Activated naive CD8-positive, alpha-beta T cell treated with anti-CD3 and anti-CD28 coated beads, Interleukin-2, amount 10 ng/mL, durations not matched to agents 7 days and 5 days (primary cell): ENCODE measurements at places on chromosomes 11 and 22. TPM values are rescaled to one million over a fixed set of nuclear protein-coding genes. Genes with fewer than 3 reads are reported as not detected.

DNA sequence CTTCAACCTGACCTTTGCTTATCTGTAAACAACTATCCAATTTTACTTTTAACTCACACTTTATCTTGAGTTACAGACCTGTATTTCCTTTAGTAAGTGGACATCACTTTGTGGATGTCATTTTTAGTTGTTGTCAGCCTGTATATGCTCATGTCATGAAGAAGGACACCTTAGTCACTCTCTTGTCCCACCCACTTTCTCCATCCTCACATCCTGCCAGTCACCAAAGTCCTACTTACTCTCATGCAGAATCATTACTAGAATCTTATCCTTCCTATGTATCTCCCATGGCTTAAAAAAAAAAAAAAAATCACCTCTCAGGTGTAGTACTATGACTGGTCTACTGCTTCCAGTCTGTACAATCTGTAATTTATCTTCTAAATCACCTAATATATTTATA lies 43.3 kb downstream of the SESN3 start:
- no peak for DNase-seq
- no peaks in the 10 kb centered on the region for H3K27me3 ChIP-seq
- no peak overlapping the region for H3K4me3 ChIP-seq
- peaks cover 47% of the 10 kb centered on the region for H3K36me3 ChIP-seq
- no peak overlapping the region for H3K27ac ChIP-seq
- peaks cover 6% of the 10 kb centered on the region for H3K4me1 ChIP-seq

GRCh38 chr11:90124371-90124770 lies 10.1 kb upstream of the NAALAD2 start:
- H3K4me1 ChIP-seq = no peaks in the 10 kb centered on the region
- no peak overlapping the region for H3K4me3 ChIP-seq
- DNase-seq = no peak
- peaks cover 2% of the 10 kb centered on the region for H3K27me3 ChIP-seq
- no peak overlapping the region for H3K27ac ChIP-seq

- DNase-seq = no peak
- no peaks in the 10 kb centered on the region for H3K27me3 ChIP-seq
- H3K4me1 ChIP-seq = peaks cover 51% of the 10 kb centered on the region
- H3K4me3 ChIP-seq = peak overlapping the region; percentile 27
- H3K27ac ChIP-seq = peak overlapping the region; percentile 72
Measured at GRCh38 chr11:12156301-12157140, 46.1 kb downstream of the MICAL2 start.

Gene BRMS1
- 47.8 TPM for total RNA-seq

- no peaks in the 10 kb centered on the region for H3K27me3 ChIP-seq
- H3K4me3 ChIP-seq = no peak overlapping the region
- H3K27ac ChIP-seq = no peak overlapping the region
- peaks cover 12% of the 10 kb centered on the region for H3K36me3 ChIP-seq
- DNase-seq = no peak
Measured at GRCh38 chr11:213111-213510, 5.6 kb downstream of the RIC8A start.

DNA sequence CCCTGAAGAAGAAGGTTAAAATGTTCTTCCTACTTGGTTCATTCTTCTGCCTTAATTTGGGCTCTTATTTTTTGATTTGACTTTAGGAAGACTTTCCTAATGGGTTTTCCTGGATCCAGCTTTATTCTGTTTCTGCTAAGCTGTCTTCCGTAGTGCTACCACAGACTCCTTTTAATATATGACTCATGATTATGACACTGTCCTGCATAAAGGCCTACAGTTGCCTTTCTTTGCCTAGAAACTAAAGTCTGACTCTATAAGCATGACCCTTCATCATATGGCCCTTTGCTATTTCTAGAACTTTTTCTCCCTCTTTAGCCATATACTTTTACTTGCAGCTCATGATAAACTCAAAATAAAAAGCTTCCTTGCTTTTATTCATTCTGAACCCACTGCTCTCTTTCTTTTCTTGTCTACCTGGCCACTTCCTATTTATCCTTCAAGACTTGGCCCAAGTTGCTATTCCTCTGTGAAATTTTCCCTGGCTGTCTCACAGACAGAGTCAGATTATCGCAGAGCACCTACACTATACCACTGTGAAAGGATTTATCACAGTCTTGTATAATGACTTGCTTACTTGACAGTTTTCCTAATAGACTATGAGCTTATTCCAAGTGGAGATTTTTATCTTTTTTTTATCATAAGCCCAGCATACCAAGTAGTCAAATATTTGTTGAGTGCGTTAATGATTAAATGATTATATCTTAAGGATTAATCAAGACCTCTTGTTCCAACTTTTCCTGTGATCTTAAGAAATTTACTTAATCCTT lies 24.7 kb downstream of the TBCEL start:
- H3K27ac ChIP-seq = no peak overlapping the region
- H3K4me1 ChIP-seq = no peaks in the 10 kb centered on the region
- DNase-seq = no peak
- H3K27me3 ChIP-seq = no peaks in the 10 kb centered on the region

GRCh38 chr11:66131937-66132632 lies 62.0 kb downstream of the PACS1 start:
- no peak overlapping the region for H3K27ac ChIP-seq
- H3K27me3 ChIP-seq = no peaks in the 10 kb centered on the region
- peaks cover 35% of the 10 kb centered on the region for H3K4me1 ChIP-seq
- no peak overlapping the region for H3K4me3 ChIP-seq

Gene FXYD2
- 28.0 TPM for total RNA-seq

Gene TNRC6B
- total RNA-seq = 89.6 TPM

DNA sequence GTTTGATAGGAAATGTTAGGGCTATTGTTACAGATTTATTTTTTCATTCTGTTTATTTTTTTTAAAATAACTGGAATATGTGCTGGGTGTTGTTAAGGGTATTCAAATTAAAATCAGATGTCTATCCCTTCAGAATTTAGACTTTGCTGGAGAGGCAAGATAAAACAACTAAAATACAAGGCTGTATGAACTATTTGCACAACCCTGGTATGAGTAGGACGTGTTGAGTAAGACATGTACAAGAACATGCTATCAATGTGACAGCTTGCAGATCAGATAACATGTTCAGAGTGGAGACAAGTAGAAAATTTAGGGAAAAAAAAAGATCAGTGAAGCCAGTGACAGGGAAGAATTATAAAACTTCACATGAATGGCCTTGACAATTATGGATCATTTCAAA lies 853.5 kb downstream of the METTL15 start:
- no peaks in the 10 kb centered on the region for H3K36me3 ChIP-seq
- H3K4me3 ChIP-seq = no peak overlapping the region
- no peak for DNase-seq

GRCh38 chr22:36017651-36018091 lies 11.0 kb downstream of the RBFOX2 start:
- H3K27ac ChIP-seq = no peak overlapping the region
- H3K36me3 ChIP-seq = no peaks in the 10 kb centered on the region
- H3K4me1 ChIP-seq = peaks cover 3% of the 10 kb centered on the region
- no peak for DNase-seq
